ENCODE measurements at places on chromosomes 5 and 9. TPM values are rescaled to one million over a fixed set of nuclear protein-coding genes. Genes with fewer than 3 reads are reported as not detected.

IFNA2 gene
- total RNA-seq = not detected

NIPBL gene
- total RNA-seq = 30.4 TPM

TAF11L13 gene
- not detected for total RNA-seq

LHX6 gene
- total RNA-seq = not detected

CAMK4 gene
- 0.37 TPM for total RNA-seq

MSX2 gene
- total RNA-seq = 0.50 TPM

NR5A1 gene
- not detected for total RNA-seq

NR3C1 gene
- 55.1 TPM for total RNA-seq

PIGO gene
- total RNA-seq = 11.8 TPM

PCDHGA2 gene
- total RNA-seq = 1.7 TPM

SPATA31D3 gene
- total RNA-seq = not detected

TMEM171 gene
- total RNA-seq = 1.2 TPM

SHLD3 gene
- total RNA-seq = 3.0 TPM

ENHO gene
- not detected for total RNA-seq

IFNK gene
- not detected for total RNA-seq

Measured in aortic smooth muscle cell (primary cell).